Stimulated activated CD8-positive, alpha-beta memory T cell treated with anti-CD3 and anti-CD28 coated beads, Interleukin-4, amount 100 ng/mL, for 1 hour (primary cell): ENCODE measurements at places on chromosomes 12 and 14.

GRCh38 chr12:131066207-131066885, 112.6 kb downstream of the ADGRD1 start:
- DNase-seq, result no peak

- DNase-seq, result no peak
Observed at GRCh38 chr12:13798162-13798561, 183.2 kb downstream of the GRIN2B start.

- no peak for DNase-seq
Observed at GRCh38 chr14:60089221-60089620, 2.5 kb upstream of the PCNX4 start.

DNA sequence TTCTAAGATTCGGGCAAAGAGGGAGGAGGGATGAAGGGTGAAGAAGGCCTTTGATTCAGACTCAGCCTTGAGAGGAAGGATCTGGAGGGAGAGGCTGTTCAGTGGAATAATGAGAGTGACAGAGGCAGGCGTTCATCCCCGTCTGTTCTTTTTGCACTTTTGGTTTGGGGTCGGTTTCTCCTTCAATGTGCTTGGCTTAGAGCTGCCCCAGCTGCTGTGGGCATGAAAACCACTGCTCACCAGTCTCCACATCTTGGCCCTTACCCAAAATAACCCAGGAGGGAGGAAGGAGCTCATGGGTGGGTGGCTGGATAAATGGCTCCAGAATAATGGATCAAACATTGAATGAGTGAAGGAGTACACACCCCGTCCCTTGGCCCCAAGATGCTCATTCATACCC, 261.7 kb upstream of the FKBP4 start:
- no peak for DNase-seq
